ENCODE measurements at places on chromosomes 4 and X.

DNA sequence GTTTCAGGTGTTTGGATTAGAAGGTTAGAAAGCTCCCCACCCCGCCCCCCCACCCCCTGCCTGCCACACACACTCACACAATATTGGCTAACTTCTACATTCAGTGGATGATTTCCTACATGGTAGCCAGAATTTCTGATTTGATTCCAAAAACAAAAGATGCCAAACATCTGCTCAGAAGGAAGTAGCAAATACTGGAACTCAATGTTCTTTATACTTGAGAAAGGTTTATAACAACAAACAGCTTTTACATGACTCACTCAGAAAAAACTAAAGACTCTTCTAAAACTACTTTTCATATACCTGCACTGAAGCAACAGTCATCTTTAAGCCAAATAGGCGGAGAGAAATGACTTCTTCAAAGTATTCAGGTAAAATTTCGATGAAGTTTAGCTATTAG lies 750.5 kb upstream of the POU3F4 start:
- no peak for DNase-seq

DNA sequence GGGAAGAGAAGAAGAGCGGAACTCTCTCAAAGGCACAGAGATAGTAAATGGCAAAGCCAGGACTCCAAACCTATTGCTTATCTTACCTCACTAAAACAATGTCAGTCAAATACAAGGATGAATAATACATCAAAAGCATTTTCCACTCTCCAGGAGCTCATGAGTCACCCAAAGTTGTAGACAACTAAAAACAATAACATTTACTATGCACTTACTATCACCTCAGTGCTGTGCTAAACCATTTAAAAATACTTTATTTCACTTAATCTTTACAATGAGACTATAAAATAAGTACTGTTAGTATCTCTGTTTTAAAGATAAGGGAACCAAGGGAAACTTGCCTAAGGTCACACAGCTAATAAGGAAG lies 163.2 kb upstream of the SPANXC start:
- no peak for DNase-seq

DNA sequence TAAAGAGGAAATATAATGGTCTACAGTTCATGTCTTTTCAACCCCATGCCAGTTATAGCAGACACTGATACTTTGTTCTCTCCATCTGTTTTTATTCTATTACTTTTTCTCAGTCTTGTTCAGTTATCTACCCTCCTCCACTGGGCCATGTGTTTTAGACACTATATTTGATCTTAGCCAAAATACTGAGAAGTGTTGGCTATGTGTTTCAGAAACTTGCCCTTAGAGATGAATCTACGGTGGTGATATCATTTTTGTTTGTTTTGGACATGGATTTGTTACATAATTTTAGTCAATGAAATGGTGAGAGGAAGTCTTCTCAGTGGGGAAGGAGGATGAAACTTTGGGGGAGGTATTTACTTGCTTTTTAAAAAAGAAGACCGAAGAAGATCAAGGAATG lies 211.5 kb upstream of the DDX53 start:
- no peak for DNase-seq

DNA sequence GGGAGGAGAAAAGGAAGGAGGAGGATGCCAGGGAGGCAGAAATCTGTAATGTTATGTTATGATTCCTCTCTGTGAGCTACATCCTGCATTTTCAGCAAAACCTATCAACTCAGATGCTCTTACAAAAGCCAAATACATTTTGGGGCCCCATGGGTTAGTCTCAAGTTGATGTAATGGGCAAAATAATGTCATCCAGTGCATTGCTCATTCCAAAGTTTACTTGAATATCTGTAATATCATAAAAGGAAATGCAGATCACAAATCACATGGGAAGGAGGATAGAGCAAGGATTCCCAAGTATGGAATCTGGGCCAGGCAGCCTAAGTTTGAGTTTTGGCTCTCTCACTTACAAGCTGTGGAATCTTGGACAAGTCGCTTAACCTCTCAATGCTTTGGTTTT lies 74.9 kb upstream of the SOD3 start:
- DNase-seq: no peak

- DNase-seq: no peak
These were observed 6.5 kb downstream of the RPGR start for GRCh38 chrX:38320819-38321218.

- no peak for DNase-seq
These were observed 259.4 kb upstream of the JADE1 start for GRCh38 chr4:128550060-128550459.

GRCh38 chrX:54089191-54089590 lies 44.9 kb upstream of the PHF8 start:
- no peak for DNase-seq

DNA sequence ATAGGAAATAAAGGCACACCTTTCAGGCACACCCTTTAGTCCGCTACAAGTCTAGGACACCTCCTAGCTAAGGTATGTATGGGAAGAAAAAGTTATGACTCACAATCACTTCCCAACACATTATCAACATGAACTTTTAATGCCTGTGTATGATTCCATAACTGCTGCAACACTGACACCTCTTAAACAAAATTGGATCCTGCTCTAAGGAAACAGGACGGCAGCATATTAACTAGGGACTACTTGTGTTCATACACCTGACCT lies 2.4 kb upstream of the PPP3CA start:
- no peak for DNase-seq

DNA sequence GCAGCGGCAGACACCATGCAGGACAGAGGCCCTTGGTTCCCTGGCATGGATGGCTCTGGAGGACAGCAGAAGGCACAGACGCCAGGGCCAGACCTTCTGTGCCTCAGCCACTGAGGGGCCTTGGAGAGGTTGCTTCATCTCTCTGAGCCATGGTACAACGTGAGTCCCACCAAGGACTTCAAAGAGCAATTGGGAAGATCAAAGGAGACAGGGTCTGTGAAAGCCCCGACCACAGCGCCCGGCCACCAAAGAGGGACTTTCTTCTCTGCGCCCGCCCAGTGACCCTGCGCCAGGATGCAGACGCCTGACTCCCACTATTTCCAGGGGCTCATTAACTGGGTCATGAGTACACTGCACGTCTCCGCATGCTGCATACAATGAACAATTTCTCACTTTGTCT lies 174.0 kb downstream of the AFAP1 start:
- DNase-seq: no peak

- no peak for DNase-seq
These were observed 111.7 kb downstream of the SNCA start for GRCh38 chr4:89725268-89725667.

DNA sequence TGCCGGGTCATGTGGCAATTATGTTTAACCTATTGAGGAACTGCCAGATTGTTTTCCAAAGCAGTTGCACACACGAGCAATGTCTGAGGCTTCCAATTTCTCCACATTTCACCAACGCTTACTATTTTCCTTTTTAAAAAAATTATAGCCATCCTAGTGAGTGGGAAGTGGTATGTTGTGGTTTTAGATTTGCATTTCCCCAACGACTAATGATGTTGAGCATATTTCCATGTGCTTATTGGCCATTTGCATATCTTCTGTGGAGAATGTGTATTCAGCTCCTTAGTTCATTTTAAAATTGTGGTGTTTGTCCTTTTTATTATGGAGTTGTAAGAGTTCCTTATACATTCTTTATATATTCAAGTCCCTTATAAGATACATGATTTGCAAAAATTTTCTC lies 60.2 kb downstream of the MTMR1 start:
- no peak for DNase-seq

DNA sequence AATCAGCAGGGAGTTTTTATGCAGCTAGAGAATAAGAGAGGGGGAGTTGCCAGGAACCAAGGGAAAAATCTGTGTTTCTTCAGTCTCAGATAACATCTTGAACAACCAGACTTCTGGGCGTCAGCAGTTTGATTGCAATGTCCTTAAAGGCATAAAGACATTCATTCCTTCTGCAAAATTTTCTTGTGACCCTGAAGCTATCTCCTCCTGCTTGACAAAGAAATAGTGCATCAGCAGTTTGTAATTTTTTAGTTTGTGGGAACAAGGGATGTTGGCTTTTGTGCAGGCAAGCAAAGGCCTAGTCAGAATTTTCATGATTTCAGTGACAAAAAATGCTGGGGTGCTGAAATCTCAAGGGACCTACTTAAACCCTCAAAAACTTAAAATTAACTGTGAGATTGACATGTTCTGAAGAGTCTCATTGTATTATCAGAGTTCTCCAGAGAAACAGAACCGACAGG lies 125.8 kb upstream of the UNC5C start:
- DNase-seq: no peak

DNA sequence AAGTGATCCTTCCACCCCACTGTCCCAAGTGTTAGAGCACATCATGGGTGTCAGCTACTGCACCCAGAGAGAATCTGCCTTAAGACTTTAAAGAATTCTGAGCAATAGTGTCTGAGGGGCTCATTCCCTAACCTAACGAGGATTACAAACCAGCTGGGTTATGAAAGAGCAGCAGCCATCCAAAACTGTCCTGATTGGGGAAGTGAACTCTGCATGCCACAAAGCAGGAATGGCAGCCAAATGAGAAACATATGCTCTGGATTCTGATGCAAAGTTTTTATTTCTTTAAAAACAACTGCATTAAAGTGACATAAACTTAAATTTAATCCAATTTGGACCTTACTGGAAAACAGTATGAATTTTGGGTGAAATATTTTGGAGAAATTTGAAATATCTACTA lies 103.2 kb downstream of the ANXA3 start:
- no peak for DNase-seq

- no peak for DNase-seq
These were observed 26.6 kb upstream of the CD99 start for GRCh38 chrX:2664502-2664901.

DNA sequence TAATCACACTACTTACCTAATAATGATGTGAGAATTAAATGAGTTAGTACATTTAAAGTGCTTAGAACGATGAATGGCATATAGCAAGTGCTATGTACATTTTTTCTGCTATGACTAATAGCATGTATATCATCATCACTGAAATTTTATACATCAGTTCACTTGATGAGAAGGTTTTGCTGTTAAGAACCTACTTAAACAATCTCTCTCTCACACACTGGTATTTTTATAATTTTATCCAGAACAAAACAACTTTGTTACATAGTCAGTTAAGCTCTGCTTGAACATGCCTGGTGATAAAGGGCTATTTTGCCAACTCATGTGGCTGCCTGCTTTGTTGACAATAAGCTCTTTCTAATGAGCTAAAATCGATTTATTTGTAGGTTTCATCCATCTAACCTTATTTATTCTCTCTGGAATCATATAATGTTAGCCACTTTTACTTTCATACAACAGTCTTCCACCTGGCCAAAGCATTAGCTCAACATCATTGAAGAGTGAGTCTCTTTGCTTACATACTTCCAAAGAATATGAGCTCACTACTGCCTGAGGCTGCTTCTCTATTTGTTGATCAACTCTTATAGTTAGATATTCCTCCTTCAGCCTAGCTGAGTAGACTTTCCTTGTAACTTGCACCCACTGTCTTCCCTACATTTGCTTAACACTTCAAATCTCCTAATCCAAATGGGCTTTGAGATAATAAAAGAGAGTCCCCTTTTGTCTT lies 372.7 kb upstream of the BOD1L1 start:
- no peak for DNase-seq

DNA sequence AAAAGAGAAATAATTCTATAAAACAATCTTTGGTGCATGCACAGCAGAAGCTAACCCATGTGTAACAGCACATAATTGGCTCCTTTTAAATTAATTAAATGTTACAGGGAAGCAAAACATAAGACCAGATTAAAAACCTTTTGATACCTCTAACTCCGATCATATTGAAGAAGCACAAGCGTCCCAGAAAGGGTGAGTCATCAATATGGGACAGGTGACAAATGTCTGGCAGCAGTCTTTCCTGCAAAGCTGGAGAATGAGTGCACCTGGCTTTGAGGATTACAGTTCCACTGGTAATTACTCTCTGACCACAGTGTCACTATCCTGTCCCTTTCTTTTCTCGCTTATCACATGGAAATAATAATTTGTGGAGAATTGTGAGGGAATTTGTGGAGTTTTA lies 94.6 kb downstream of the FAM9B start:
- no peak for DNase-seq

- no peak for DNase-seq
These were observed 2.7 kb downstream of the SLC34A2 start for GRCh38 chr4:25658357-25658771.

Data from NCI-H1694 (cell line).